ENCODE measurements at places on chromosomes 7 and 10. TPM values are rescaled to one million over a fixed set of nuclear protein-coding genes. Genes with fewer than 3 reads are reported as not detected.

The TMEM270 gene
- total RNA-seq: not detected

The GPR37 gene
- total RNA-seq: not detected

GRCh38 chr7:80508440-80508839, 3.4 kb downstream of the GNAT3 start:
- H3K27me3 ChIP-seq: no peaks in the 10 kb centered on the region
- DNase-seq: no peak
- H3K4me3 ChIP-seq: no peak overlapping the region

The SHTN1 gene
- 3.0 TPM for total RNA-seq

- no peaks in the 10 kb centered on the region for H3K36me3 ChIP-seq
- no peak overlapping the region for H3K4me3 ChIP-seq
- peaks cover 4% of the 10 kb centered on the region for H3K4me1 ChIP-seq
- H3K27me3 ChIP-seq: no peaks in the 10 kb centered on the region
- no peak for DNase-seq
- no peak overlapping the region for H3K27ac ChIP-seq
Measured at GRCh38 chr10:112821663-112822062, 128.4 kb upstream of the TCF7L2 start.

The TMEM236 gene
- total RNA-seq: not detected
